Activated CD4-positive, CD25-positive, alpha-beta regulatory T cell (primary cell): ENCODE measurements at places on chromosomes 6 and 20.

DNA sequence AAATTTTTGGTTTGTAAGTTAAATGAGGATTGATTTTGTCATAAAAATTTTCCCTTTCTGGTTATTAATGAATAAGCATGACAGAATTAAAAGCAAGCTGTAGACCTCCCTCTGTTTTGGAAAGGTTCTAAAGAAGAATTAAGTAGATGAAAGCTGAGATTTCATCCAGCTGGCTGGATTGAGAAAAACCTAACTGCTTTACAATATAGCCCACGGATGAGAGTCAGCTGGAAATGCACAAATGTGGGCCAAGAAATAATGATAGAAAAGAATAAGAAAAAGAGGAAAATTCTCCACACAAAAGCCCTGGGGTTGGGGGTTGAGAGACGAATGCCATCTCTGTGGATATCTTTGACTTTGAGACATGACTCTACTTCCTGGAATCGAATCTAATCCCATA is 631.6 kb downstream of the HDGFL1 start:
- DNase-seq, result no peak

DNA sequence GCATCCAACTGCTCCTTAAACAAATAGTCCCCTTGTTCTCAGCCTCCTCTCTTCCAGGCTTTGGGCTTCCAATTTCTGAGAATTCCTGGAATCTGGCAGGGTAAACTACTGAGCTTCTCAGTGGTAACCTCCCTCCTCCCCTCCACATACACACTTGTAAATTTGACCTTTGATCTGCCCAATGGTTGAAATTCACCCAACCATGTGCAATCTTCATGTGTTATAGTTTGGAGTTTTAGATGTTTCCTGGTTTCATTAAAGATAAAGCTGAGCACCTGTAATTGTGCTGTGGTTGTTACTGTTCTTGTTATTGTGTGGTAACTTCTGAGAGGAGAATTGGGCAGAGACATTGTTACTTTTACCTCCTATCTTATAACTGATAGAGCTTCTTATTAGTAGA is 328.4 kb downstream of the TPBG start:
- no peak for DNase-seq

DNA sequence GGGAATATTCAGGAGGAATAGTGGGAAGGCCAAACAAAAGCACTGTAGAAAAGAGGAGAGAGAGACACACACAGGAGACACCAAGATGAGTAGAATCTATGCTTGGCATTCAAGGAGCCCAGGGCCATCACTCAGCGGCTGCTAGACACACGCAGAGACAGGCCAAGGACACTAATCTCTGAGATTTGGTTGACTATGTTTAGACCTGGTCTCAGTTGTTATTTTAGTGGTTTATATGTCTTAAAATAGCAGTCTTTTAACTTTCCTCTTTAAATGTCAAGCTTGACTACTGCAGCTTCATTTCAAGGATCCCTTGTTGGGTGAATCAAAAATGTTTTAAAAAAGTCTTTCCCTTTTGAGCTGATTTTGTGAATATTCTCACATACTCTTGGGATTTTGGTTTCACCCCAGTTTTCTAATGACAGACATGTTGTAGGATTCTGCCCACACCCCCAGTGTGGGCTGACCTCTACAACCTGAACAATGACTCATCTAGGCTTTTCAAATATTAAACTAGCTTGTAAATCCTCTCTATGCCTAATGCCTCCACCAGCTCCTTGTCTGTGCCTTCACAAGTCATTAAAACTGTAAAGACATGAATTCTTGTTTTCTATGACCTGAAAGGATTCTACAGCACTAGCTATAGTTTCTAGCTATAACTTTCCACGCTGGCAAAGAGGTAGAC is 142.7 kb upstream of the EXOC2 start:
- no peak for DNase-seq

- DNase-seq, result no peak
Observed at GRCh38 chr6:92364948-92365541, 1054.3 kb downstream of the EPHA7 start.
